ENCODE measurements at places on chromosomes 13 and 19.

- no peak for DNase-seq
Observed at GRCh38 chr19:21197590-21198295, 55.9 kb downstream of the ZNF431 start.

DNA sequence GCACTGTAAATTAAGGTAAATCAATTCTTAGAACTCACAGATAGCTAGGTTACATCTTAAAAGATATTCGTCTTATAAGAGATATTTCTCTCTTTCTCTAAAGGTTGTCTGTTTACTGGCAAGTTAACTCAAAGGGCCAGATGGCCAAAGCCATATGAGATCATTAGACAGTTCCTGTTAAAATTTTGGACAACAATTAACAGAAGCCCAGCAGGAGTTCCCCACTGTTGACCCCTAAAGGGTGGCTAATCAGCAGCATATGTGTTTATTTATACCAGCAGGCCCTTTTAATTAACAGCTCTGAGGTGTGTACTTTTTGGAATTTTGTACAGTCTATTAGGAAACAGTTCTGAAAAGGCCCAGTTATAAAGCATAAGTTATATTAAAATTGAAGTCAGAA lies 245.8 kb downstream of the LIG4 start:
- DNase-seq = no peak

- no peak for DNase-seq
Observed at GRCh38 chr19:42443944-42444398, 1.2 kb upstream of the CXCL17 start.

DNA sequence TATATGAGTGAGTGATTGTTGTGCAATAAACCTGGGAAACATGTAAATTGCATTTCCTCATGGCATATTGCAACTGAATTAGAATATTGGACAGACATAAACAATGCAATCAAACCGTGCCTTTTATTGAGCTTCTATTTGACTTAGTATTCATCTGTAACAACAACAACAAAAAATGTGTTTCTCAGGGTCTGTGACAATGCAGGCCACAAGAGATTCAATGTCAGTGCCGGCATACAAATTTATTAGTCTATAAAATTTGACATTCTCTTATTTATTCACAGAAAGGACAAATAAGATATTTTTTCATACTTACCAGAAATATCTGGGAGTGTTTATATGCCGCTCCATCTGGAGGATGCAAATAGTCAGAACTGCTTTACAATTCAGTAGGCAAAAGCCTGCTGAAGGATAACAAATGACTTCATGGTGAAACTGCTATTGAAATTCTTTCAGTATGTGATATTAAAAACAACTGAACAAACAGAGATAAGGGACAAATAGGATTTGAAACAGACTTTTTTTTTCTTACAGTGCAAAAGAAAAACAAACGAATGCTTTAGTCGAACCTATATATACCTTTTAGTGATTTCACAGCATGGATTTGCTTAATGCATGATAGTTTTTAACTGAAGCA lies 77.2 kb downstream of the DACH1 start:
- DNase-seq = no peak
